Inflammatory macrophage treated with lipopolysaccharide for 1 hour (primary cell): ENCODE measurements at places on chromosomes 1 and 21.
A peak's percentile ranks its signal among the peaks of the same experiment; 100 is the strongest.

DNA sequence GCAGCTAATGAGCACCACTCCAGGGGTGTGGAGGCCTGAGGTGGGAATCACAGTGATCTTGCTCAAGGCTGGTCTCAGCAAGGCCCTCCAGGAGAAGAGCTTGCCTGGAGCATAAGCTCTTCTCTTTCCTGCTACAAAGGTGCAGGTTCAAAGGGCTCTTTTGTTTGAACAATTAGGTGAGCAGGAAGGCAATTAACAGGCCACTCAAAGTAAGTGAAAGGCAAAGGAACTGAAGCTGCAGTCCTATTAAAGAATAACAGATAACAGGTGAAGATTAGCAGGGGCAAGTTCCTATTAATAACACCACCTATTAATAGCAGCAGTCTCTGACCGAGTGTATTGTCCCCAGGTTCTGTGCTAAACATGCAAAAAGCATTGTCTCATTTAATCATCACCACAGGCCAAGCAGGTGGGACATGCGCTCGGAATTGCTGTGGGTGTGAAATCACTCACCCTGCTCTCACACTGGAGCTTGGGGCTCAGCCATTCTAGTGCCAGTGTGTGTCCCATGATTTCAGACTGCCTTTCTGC is 113.8 kb downstream of the RHOU start:
- DNase-seq = no peak

GRCh38 chr21:17789656-17790055 is 29.5 kb downstream of the C21orf91 start:
- DNase-seq = no peak

GRCh38 chr21:40386294-40386911 is 460.6 kb downstream of the DSCAM start:
- DNase-seq = peak; percentile 64

GRCh38 chr1:228848406-228848805 is 113.1 kb downstream of the RHOU start:
- DNase-seq = no peak

- DNase-seq = peak; percentile 27
Measured at GRCh38 chr1:87278825-87279535, 49.7 kb upstream of the LMO4 start.
